ENCODE measurements at places on chromosomes 6 and 20.

DNA sequence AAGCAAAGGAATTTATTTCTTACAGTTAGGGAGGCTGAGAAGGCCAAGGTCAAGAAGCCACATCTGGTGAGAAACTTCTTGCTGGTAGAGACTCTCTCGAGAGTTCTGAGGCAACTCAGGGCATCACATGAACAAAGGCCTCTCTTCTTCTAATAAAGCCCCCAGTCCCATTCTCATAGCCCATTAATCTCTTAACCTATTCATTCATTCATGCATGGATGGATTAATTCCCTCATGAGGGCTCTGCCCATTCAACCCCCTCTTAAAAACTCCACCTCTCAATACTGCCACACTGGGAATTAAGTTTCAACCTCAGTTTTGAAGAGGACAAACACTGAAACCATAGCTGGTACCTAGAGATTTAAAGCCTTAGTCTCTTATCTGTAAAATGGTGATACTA, 217.9 kb upstream of the SPTLC3 start:
- DNase-seq: no peak

DNA sequence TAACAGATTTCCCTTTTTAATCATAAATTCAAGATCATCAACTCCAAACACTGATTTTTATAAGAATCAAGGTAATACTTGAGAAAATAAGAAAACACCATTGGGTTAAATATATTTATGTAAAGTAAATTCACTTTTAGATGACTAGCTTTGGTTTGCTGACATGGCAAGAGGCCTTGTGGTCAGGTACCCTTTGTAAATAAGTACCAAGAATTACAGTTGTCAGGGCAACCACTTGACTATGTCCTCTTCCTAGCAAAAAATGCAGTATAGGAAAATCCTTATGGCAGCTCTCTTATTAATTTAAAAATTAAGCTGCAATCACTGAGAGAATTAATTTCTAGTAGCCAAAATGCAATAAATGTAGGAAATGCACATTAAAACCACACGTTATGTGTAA, 153.8 kb downstream of the INSM1 start:
- no peak for DNase-seq

DNA sequence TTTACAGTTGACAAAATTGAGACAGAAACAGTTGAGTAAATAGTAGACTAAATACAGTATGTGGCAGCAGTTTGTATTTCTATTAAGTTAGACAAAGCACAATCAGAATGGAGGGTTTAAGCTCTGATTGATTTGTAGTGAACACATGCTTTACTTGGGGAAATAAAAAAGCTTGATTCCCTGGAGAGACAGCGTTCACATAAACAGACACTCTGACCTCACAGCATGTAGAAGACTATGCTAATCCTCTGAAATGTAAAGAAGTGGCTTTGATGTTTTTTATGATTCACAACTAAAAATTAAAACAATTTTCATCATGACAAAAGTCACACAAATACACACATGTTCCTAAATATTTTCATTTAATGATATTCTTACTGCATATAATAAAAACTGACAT, 126.9 kb upstream of the FAM83B start:
- no peak for DNase-seq

GRCh38 chr6:156719720-156720563, 57.2 kb upstream of the ARID1B start:
- DNase-seq: no peak

GRCh38 chr20:31516166-31516565, 1.9 kb downstream of the HM13 start:
- DNase-seq: no peak

GRCh38 chr6:32298632-32299336, 72.9 kb downstream of the TSBP1 start:
- DNase-seq: no peak

- no peak for DNase-seq
These were observed 15.7 kb downstream of the PPARD start for GRCh38 chr6:35358086-35358485.

- DNase-seq: no peak
These were observed 9.7 kb downstream of the LINC00237 start for GRCh38 chr20:21096321-21097043.

DNA sequence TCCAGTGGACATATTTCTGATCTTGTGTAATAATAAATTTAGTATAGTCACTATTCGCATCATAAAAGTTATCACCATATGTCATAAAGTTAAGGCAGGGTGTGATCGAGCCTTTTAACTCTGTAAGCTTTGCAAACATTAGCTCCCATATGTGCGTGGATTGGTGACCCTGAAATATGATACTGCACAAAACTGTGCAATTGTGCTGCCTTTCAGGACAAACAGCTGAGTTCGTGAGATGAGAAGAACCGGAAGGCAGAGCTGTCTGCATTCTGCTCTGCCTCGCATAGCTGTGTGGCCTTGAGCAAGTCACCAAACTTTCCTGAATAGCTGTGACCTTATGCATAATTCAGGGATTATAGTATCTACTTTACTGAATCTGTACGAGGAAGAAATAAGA, 3.2 kb upstream of the PLEKHG1 start:
- DNase-seq: no peak

GRCh38 chr6:17006543-17006942, 95.3 kb upstream of the STMND1 start:
- DNase-seq: no peak

DNA sequence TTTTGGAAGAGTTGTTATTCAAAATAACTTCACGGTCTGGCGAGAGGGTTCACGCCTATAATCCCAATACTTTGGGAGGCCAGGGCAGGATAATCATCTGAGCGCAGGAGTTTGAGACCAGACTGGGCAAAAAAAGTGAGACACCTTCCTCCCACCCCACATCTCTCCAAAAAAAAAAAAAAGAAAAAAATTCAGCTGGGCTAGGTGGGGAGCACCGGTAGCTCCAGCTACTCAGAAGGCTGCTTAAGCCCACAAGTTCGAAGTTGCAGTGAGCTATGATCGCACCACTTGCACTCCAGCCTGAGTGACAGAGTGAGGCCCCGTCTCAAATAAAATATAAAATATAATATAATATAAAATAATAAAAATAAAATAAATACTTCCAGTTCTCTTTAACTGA, 10.4 kb downstream of the OR2B2 start:
- DNase-seq: no peak

- DNase-seq: no peak
These were observed 42.4 kb downstream of the HAO1 start for GRCh38 chr20:7897781-7898364.

GRCh38 chr6:168163096-168163731, 84.2 kb upstream of the FRMD1 start:
- DNase-seq: no peak

DNA sequence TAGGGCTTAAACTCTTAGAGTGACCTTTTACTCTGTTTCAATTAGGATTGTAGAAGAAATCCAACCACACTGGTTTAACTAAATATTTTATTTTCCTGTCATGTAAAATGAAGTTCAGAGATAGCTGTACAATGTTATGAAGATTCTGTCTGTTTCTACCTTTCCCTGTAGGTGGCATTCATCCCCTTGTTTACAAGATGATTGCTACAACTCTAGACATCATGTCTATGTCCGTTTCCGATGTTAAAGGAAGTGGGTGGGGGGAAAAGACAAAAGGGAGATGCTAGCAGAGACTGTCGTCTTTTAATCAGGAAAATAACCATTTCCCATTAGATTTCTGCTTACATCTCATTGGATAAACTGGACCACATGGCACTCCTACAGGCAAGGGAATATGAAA, 30.9 kb upstream of the RIMS1 start:
- no peak for DNase-seq

GRCh38 chr20:23027721-23028120, 7.4 kb upstream of the SSTR4 start:
- DNase-seq: no peak

DNA sequence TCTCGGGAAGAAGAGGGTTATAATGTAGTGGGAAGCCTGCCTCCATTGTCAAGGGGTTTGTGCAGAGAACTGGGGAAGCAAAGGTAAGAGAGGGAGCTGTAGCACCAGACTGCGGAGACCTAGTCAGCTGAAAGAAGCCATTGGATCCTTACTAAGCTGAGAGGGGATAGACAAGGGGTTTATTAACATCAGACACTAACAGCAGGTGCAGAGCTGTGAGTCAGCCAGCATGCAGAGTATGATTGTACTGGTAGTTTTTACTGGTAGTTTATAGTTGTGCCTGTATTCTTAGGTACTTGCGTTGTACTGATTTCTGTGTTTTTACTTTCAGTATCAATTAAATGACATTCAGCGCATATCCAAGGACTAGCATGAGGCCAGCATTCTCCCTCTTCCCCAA, 17.8 kb upstream of the COL19A1 start:
- no peak for DNase-seq

DNA sequence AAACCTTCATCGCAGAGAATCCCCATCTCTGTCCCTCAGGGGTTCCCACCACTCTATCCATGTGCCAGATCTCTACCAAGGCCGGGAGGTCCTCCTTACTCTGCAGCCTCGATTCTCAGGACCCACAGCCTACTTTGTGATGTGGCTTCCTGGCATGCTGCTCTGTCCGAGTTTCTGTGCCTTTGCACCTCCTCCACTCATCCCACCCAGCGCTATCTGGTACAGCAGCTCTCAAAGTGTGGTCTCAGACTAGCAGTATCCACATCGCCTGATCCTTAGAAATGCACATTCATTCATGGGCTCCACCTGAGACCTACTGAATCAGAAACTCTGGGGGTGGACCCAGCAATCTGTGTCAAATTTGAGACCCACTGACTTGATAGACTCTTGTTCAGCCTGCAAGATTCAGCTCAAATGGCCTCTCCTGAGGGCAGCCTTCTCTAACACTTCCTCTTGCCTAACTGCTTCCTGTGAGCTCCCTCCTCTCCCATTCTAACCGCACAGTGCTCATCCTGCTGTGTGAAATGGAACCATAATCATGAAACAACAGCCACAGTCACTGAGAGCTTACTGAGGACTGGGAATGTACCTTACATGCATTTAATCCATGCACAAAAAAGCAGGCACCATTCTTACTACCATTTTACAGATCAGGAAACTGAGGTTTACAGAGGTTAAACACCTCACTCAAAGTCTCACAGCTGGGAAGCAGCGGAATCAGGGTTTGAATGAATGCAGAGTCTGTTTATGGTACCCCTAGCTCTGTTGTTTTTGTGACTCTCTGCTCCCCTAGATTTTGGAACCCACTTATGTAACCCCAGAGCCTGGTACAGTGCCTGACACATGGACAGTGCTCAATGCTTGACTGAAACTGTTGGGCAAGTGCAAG, 69.4 kb downstream of the JPH2 start:
- no peak for DNase-seq

GRCh38 chr6:20709451-20709850, 175.2 kb downstream of the CDKAL1 start:
- no peak for DNase-seq

- DNase-seq: no peak
These were observed 59.6 kb upstream of the AFDN start for GRCh38 chr6:167766986-167767714.

DNA sequence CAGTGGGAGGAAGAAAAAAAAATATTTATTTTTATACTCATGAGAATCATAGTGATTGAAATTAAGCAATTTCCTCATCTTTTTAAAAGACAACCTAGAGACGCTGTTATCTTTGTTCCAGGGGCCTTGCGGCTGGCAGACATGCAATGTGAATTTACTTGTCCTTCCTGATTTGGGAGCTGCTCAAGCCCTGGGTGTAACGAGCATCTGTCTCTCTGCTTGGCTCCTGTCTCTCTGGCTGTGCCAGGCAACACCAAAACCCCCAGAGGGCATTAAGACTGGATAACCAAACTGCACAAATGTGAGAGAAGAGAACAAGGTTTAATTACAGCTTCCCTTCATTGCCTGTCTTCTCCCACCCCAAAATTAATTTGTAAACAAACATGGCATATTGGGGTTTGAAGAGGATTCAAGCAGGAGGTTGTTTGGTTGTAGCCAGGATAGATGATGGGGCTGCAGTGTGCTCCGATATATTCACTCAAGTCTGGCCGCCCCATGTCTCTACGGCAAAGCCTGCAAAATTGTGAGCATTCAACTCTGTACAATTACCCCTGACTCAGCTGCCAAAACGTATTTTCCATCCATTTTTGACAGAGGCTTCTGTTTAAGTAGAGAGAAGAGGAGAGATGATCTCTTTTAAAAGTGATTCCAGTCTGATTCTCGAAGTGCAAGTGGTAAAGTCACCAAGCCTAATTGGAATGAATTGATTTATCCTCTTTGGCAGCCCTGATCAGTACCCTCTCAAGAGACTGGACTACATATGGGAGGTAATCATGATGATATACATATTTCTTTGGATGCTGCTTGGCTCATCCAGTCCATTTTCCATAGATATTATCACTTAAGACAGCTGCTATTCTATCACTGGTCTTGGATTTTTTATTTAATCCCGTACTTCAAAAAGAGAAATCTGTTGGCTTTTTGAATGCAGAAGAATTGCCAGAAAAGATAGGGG, 170.2 kb downstream of the SLC24A3 start:
- no peak for DNase-seq

- no peak for DNase-seq
These were observed 162.7 kb downstream of the GRM4 start for GRCh38 chr6:33983109-33983716.

GRCh38 chr6:23184351-23184750, 615.0 kb downstream of the HDGFL1 start:
- no peak for DNase-seq

DNA sequence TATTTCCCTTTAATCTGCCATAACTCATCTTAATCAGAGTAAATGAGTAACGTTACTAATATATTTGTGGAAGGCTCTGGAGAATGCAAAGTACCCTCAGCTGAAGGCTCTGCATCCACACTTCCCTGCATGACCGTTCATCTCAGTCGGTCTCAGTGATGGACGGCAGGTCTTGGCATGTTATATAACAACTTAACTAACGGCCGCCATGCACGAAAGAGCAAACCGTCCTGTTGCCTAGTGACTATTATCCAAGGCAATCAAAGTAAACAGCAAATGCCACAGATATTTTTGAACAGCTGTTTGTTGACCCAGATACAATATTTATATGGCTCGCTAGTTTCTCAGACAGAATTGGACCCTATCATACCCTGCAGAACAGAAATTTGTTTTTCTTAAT, 194.9 kb upstream of the SMLR1 start:
- no peak for DNase-seq

GRCh38 chr20:11672959-11673358, 244.7 kb upstream of the BTBD3 start:
- no peak for DNase-seq

- no peak for DNase-seq
These were observed 45.8 kb downstream of the CYP24A1 start for GRCh38 chr20:54127855-54128574.

DNA sequence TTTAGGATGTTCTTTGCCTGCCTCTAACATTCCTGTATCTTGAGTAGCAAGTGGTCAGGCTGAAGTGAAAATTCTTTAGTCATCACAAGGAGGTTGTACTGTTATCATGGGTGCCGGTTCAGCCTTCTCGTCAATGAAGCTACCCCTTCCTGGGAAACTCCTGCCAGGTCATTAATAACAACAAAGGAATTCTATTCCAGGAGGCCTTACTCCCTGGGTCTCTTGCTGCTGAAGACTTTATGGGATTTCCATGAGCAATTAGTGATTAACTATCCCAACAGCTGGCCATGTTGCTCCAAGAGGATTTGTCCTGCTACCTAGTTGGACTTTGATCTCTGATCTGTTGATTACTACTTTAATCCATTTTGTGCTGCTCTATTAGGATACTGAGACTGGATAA, 62.7 kb upstream of the ELOVL5 start:
- DNase-seq: no peak

GRCh38 chr6:111774346-111774703, 98.9 kb downstream of the FYN start:
- DNase-seq: no peak
